ENCODE measurements at places on chromosomes 2 and 18. TPM values are rescaled to one million over a fixed set of nuclear protein-coding genes. Genes with fewer than 3 reads are reported as not detected.

Gene POTEJ
- total RNA-seq, result not detected

Gene HOXD10
- not detected for total RNA-seq

Gene SLC25A12
- total RNA-seq, result 14.1 TPM

Gene FAM117B
- 21.9 TPM for total RNA-seq

DNA sequence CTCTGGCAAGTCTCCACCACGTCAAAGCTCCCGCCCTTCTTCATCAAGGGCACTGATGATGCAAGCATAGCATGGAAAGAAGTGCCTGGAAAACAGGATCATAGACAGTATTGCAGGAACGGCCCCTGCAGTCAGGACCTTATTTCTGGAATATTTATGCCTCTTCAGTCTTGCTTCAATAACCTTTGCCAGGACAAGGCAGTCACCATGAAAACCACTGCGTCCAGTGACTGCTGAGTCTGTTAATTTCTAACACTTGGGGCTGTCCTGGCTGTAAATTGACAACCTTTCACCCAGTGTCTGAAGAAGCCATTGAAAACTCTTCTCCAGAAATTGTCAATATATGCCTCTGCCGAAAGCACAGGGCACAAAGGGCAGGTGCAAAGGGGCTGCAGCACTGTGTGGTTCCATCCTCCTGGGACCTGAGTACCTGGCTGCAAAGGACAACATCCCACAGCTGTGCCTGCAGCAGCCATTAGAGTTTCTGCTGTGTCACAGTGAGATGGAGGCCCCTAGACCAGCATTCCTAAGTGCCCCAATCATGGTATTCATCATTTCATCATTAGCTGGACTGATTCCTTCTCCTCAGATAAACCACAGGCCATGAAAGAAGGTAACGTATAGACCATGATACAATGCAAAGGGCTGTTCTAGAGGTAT, 819.6 kb downstream of the RNF144A start:
- no peak for DNase-seq
- H3K4me3 ChIP-seq, result no peak overlapping the region
- no peaks in the 10 kb centered on the region for H3K4me1 ChIP-seq
- no peak overlapping the region for H3K27ac ChIP-seq
- H3K27me3 ChIP-seq, result no peaks in the 10 kb centered on the region
- no peaks in the 10 kb centered on the region for H3K36me3 ChIP-seq

DNA sequence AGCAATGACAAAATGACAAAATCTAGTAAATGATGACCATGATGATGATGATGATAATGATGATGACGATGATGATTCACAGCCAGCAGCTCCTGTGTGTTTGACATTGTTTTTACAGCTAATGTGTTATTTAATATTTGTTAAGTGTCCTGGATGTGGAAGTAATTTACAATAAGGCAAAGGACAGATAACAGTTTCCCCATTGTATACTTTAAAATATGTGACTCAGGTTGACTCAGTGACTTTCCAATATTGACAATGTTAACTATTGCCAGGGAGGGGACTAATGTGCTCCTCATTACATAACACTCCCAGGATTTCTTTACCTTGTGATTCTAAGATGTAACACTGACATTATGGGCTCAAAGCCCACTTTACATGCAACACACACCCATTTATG, 602.2 kb downstream of the FBXO15 start:
- DNase-seq, result no peak
- H3K27ac ChIP-seq, result no peak overlapping the region
- H3K4me3 ChIP-seq, result no peak overlapping the region
- H3K36me3 ChIP-seq, result no peaks in the 10 kb centered on the region

Measured in Peyer's patch (tissue), 4 donors.